ENCODE measurements at places on chromosomes 2 and 18. TPM values are rescaled to one million over a fixed set of nuclear protein-coding genes. Genes with fewer than 3 reads are reported as not detected.

Gene HOXD12
- 0.12 TPM for total RNA-seq

Gene NCKAP5
- 6.5 TPM for total RNA-seq

Gene FEZ2
- total RNA-seq, result 103 TPM

Gene GPR45
- total RNA-seq, result not detected

Gene LHCGR
- not detected for total RNA-seq

Gene SCN3A
- total RNA-seq, result 0.39 TPM

DNA sequence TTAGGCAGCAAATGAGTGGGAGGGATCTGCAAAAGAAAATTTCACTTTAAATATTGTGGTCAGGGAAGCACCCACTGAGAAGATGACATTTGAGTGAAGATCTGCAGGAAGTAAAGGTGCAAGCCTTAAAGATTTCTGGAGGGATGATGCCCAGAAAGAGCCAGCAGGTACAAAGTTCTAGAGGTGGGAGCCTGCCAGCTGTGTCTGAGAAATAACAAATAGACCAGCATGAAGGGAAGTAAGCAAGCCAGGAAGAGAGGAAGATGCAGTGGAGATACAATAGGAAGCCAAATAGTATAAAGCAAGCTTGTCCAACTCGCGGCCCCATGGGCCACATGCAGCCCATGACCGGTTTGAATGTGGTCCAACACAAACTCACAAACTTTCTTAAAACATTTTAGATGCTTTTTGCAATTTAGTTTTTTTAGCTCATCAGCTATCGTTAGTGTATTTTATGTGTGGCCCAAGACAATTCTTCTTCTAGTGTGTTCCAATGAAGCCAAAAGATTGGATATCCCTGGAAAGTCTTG is 489.9 kb downstream of the DCC start:
- DNase-seq, result no peak

GRCh38 chr2:184677171-184677570 is 78.8 kb downstream of the ZNF804A start:
- no peak for DNase-seq

DNA sequence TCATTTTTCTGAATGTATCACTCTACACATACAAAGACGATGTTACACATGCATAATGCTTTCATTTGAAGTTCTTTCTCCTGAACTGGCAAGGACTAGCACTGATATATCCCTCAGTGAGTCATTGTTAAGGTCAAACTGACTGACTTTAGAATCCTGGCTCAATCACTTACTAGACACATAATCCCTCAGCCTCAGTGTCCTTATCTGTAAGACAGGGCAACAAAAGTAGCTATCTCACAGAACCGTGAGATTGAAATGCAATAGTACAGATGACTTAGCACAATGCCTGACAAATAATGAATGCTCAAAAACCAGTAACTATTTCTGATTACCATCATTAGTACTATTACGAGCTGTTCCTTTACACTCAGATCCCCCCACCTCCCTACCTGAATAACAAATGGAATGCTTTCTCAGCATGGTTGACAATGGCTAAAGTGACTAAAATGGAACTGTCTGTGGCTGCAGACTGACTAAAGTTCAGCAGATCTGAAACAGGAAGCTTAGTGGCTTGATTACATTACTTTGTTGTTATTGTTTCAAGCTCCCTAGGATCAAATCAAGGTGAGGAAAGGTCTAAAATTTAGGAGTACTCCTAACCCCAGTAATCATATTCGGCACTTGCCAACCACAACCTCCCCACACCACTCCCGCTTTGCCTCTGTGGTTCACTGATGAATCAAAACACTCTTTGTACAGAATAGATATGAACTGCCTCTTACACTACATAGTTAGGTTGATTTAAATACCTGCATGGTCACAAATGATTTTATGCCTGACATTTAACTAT is 35.8 kb upstream of the CACNB4 start:
- peak; percentile 14 for DNase-seq

DNA sequence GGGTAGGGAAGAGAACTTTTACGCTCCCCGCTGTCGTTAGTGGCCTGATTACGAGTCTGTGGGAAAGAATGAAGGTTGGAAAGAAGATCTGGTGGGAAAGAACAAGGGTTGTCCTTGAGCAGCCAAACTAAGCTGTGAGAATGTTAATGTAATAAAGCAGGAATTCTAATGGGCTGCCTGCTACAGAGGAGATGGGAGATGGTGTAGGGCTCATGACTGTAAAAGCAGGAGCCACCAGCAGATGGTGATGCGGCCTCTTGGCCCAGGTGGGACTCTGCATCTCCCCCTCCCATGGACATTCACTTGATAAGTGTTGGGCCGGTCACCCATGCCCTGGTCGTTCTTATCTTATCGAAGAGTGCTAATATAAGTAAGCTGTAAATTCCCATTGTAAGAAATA is 150.0 kb downstream of the NEDD4L start:
- DNase-seq, result peak; percentile 26

GRCh38 chr2:84639751-84640150 is 123.5 kb downstream of the DNAH6 start:
- no peak for DNase-seq

GRCh38 chr2:126736133-126736874 is 80.3 kb downstream of the GYPC start:
- peak; percentile 24 for DNase-seq

DNA sequence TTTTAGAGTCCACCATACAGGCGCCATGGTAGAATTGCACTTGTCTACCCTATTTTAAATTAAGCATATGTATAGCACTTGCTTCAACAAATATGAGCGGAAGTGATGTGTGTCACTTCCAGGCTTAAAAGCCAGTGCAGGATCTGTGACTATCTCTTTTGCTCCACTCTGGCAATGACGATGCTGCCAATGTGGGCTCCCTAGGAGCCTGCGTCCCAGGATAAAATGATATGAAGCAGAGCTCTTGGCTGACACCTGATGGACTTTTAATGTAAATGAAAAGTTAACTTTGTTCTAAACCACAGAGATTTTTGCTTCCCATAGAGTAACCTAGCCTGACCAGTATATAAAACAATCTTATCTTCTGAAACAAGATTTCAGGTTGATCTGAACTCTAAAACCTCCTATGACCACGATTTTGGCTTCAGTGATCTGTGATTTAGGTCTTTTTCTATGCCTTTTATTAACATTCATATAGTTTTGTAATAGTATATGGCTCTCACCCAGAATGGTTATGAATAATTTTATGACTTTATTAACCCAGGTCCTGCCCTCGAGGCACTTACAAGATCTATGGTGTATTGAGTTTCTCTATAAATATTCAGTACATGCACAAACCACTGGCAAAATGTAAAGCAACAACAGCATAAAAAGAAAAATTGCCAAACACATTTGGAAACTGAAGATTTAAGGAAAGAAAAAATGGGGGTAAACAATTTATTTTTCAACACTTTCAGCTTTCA is 422.5 kb upstream of the PIK3C3 start:
- DNase-seq, result peak; percentile 51

- DNase-seq, result peak; percentile 82
These were observed 44.0 kb downstream of the GPR155 start for GRCh38 chr2:174442546-174443510.

GRCh38 chr2:3481011-3481400 is 38.3 kb downstream of the ADI1 start:
- DNase-seq, result no peak

DNA sequence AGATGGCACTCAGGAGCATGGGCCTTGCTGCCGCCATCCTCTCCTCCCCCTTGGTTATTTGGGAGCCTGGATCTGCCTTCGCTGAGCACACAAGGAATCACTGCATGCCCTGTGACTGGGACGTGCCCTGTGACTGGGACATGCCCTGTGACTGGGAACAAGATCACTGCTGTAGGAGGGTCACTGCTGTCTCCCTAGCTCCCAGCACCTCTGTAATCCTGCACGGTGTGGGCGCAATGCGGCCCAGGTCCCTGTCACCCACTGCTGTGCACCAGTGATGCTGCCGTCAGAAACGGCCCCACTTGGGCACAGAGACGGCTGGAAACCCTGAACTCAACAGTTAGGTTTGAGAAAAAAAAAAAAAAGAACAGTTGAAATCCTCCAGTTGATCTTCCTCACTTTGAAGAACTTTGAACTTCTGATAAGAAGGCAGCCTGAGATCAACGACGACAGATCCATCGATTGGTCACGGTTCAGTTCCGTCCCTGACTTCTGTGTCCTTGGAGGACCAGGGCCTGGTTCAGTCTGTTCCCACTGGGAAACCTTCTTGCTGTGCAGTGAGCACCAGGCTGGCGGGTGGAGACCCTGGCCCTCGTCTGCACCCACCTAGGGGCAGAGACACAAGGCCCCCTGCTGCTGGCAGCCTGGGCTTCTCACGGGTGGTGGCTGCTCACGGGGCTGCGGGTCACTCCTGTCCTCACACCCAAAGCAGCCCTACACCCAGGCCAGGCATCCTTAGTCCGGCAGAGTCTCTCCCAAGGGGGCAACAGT is 125.9 kb downstream of the PXDN start:
- no peak for DNase-seq

DNA sequence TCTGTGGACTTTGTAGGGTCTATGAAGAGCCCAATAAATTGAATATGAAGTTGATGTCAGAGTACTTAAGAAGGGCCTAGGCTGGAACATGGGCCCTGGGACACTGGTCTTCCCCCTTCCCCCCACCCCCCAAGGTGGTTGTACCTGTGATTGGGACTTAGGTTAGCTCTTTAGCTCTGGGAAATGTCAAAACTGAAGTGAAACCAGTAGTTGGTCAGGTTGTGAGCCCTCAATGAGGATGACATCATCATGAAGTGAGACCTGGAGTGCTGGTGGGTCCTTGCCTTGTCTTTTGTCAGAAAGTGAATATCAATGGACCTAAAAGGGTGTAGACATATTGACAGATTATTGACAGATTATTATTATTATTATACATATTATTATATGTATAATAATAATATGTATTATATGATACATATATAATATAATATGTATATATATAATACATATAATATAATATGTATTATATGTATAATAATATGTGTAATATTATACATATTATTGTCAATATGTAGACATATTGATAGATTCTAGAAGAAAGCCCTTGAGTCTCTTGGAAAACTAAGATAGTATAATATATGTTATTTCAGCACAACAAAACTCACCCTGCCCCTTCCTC is 5.4 kb downstream of the MARS2 start:
- no peak for DNase-seq

- no peak for DNase-seq
These were observed 90.6 kb downstream of the TTC32 start for GRCh38 chr2:19811186-19811585.

- DNase-seq, result peak; percentile 70
These were observed 53.7 kb downstream of the HS1BP3 start for GRCh38 chr2:20596973-20597859.

DNA sequence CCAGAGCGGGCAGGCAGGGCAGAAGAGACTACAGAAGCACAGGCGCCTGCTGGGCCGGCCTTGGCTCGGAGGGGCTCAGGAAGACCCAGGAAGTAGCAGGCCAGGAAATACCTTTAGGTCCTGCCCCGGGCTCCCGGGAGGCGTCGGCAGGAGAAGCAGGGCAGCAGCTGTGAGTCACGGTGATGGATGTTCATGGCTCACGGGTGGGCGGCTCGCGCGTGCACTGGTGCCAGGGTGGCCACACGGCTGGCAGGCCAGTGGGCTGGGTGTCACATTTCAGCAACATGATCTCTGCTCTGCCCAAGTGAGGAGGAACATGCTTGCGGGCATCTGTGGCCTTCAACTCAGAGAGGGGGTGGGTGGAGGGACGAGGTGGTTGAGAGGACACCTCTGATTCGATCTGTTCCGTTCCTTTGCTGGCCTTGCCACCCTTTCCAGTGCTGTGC is 139.3 kb downstream of the KLHL29 start:
- DNase-seq, result peak; percentile 73

Measured in M059J (cell line).